ENCODE measurements at places on chromosomes 2 and 18.

DNA sequence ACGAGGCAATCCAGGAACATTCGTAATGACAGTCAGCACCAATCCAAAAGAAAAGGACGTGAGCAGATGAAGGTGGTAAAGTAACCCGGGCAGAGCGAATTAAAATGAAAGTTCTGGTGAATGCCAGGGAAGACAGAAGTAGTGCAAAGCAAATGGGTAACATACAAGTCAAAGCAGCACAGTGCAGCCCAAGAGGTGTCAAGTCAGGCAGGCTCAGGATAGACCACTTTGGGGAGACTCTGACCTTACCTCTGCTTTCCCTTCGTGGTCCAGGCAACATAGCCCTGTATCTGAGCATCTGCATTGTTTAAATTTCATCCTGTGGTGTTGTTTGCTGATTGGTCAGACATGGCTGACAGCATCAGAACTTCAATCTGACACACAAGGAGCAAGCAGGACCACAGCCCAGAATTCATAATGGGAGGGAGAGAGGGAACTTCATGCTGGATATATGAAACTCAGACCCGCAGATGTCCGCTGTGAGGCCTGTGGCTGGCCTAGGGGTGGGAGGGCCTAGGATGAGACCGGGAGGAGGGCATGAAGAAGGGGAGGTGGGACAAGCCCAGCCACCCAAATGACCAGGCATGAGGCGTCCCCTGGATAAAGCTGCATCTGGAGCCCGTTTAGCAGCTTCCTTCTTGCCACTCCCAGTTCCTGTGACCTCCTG, 285.7 kb downstream of the TCF4 start:
- DNase-seq = no peak

DNA sequence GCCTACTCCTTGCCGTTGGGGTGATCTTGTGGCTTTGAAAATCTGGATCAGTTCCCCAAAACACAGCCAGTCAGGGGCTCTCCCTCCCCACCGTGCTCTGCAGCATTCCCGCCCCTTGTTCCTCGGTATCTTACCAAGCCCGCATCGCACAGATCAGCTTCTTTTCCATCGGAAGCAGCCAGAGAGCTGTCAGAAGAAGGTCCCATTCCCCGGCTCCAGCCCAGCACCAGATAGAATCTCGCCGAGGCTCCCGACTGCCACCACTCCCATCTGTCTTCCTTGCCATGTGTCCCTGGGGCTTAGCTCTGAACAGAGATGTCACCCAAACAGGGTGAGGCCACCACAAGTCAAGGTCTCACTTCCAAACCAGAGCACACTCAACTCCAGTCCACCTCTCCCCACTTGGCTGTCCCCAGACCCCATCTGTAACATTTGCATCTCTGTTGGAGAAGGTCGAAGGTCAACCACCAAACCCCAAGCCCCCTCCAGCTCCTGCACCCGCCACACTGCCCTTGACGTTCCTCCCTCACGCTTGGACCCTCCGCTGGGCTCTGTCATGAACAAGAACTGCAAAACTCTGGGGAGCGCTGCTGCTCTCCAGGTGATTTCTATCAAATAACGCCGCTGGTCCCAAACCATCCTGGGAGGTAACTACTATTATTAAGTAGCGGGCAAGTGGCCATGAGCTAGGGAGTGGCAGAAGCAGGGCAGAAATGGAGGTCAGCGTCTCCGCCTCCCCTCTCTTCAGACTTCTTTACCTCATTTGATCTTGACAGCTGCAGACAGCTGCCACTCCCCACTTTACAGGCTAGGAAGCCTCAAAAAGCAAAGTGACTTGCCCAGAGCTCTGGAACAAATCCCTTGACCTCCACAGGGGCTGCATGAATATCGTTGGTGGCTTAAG, 70.0 kb upstream of the TAF1B start:
- no peak for DNase-seq

GRCh38 chr2:180609626-180610340, 370.6 kb upstream of the UBE2E3 start:
- DNase-seq = no peak

- no peak for DNase-seq
These were observed 245.0 kb upstream of the NT5C1B start for GRCh38 chr2:18834341-18834740.

DNA sequence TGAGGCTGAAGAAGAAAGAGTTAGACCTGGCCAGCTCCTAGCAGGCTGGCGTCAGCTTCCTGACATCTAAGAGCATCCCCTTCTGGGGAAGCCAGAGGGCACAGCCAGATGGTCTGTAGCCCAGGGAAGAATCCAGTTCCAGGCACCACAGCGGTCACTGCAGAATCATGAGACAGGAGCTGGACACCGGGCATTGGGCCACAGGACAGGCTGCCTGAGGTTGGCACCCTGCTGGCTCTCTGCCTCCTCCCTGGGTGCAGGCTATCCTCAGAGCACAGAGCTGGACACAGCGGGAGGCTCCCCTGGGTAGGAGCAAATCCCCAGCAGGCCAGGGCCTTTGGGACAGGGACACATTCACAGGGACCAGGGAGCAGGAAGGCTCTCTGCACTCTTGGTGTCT, 19.8 kb upstream of the ATOH8 start:
- DNase-seq = no peak

DNA sequence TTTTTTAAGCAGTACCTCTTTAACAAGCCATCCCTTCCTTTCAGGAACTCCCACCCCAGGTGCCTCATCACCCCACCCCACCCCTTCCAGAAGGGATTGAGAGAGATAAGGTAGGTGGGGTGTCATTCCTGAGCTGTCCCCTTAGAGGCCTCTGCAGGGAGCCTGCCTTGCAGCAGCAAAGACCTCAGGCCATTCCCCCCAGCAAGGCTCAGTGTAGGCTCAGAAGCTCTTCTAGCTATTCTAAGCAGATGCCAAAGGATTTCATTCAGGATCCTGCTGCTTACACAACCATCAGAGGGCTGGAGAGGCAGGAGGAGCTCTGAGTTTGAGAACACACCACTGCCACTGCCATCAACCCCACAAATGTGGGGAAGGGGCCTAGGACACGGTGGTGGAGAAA, 5.8 kb upstream of the FIGLA start:
- DNase-seq = no peak

DNA sequence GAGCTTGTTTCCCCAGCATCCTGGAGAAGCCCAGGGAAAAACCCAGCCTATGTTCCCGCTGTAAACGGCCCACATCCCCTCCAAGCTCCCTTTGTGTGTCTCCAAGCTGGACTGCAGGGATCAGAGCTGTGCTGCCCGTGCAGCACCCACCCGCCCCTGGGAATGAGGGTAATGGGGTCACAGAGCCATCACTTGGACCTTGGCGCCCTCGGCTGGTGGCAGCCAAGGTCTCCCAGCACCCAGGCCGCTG, 670 bp upstream of the INPP5D start:
- no peak for DNase-seq

DNA sequence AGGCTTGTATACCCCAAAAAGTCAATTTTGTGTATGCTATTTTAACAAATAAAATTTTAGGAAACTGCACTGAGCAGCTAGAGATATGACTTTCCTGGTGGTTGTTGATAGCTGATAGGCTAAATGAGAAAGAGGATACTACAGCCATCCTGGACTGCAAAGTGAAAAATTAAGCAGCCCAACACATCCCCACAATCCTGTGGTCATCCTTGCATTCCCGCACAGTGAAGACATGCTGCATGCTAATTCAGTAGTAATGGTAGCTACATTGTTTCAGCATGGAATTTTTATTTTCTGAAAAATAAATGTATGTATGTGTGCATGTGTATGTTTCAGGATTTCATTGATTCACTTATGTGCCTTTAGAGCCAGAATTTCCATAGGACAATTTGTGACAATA, 124.2 kb upstream of the CCDC68 start:
- DNase-seq = no peak
